ENCODE measurements at places on chromosomes 7 and 10.

- no peak for DNase-seq
These were observed 16.7 kb downstream of the USP6NL start for GRCh38 chr10:11594589-11595394.

GRCh38 chr7:150570556-150571465 is 3.6 kb downstream of the GIMAP4 start:
- DNase-seq, result no peak

DNA sequence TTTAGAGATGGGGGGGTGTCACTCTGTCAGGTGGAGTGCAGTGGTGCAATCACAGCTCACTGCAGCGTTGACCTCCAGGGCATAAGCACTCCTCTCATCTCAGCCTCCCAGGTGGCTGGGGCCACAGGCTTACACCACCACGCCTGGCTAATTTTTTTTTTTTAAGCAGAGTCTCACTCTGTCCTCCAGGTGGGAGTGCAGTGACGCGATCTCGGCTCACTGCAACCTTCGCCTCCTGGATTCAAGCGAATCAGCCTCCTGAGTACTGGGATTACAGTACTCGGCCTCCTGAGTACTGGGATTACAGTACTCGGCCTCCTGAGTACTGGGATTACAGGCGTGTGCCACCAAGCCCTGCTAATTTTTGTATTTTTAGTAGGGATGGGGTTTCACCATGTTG is 23.6 kb upstream of the PPIA start:
- peak; percentile 55 for DNase-seq

DNA sequence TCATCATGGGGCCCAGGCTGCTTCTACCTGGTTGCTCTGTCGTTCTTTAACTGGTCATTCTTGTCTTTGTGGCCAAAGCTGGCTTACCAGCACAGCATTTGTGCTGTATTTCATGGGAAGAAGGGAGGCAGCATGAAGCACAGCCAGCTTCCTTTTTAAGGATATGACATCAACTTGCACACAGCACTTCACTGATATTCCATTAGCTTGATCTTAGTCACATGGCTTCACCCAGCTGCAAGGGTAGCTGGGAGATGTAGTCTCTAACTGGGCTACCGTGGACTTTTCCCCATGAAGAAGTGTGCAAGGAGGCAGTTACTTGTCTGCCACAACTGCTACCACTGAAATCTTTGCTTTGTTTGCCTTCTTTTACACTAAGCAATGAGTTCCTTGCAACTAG is 525.2 kb downstream of the LRMDA start:
- DNase-seq, result no peak

DNA sequence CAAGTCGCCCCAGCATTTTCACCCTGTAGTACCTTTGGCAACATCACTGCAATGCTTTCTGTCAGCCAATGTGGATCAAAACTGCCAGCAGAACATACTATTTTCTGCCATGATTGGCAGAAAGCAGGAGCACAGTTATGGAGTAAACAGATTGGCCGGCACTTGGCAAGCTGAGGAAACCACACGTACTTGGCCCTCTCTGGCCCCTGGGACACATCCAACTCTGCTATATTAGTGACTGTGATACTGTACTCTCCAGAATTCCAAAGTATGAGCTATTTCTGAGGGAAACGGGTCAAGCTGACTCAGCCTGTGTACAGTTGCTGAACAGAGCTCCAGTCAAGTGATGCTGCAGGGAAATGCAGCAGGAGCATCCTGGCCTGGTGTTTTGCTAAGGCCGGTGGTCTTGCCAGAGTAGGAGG is 39.8 kb upstream of the LANCL2 start:
- DNase-seq, result no peak

DNA sequence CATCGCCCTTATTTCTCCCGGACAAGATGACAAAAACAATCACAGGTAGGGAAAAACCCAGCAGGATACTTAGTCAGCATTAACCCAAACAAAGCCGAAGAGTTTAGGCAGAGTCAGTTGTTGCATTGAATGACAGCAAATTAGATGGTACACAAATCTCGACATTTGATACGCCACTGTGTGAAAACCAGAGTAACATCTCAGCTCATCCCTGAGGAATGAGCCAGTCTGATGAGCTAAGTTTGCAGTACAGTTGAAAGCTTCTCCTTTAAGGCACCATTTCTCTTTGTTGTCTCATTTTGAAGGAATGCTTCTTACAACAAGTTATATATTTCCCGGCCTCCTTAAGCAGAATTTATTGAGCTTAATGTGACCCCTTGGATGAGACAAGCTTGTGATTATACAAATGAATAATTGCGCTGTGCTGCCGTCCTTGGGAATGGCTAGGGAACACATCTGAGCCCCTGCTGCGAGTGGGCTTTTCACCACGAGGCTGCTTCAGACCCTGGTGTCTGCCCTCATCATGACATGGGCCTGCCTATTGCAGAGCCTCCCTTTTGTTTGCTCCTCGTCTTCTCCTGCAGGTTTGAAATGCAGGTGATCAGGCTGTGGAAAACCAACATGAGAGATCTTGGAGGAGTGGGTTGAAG is 137.3 kb downstream of the CELF2 start:
- no peak for DNase-seq
